Hepatocyte (in vitro differentiated cells): ENCODE measurements at places on chromosomes 1 and 21. TPM values are rescaled to one million over a fixed set of nuclear protein-coding genes. Genes with fewer than 3 reads are reported as not detected.

GRCh38 chr1:23527900-23528249 lies 3.2 kb downstream of the E2F2 start:
- DNase-seq = no peak
- no peaks in the 10 kb centered on the region for H3K27me3 ChIP-seq
- no peak overlapping the region for H3K27ac ChIP-seq
- H3K4me1 ChIP-seq = peaks cover 26% of the 10 kb centered on the region
- H3K4me3 ChIP-seq = no peak overlapping the region

DNA sequence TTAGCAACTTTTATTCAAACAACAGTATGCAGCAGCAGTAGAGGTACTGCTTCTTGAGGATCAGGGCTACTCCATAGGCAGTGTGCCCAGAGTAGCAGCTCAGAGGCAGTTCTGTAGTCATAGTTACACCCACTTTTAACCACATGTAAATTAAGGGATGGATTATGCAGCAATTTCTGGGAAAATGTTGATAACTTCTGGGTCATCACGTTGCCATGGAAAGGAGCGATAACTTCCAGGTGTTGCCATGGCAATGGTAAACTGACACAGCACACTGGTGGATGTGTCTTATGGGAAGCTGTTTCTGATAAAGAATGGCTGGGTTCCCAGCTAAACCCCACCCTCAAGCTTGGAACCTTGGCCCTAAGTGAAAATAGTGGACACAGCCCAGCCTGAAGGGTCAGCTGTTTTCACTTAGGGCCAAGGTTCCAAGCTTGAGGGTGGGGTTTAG lies 29.0 kb upstream of the PLA2G2A start:
- H3K4me3 ChIP-seq = no peak overlapping the region
- peaks cover 6% of the 10 kb centered on the region for H3K4me1 ChIP-seq
- peak overlapping the region; percentile 62 for H3K27ac ChIP-seq
- DNase-seq = peak; percentile 60

GRCh38 chr1:42931911-42932422 lies 26.7 kb downstream of the SLC2A1 start:
- H3K4me3 ChIP-seq = no peak overlapping the region
- peaks cover 28% of the 10 kb centered on the region for H3K4me1 ChIP-seq
- H3K36me3 ChIP-seq = no peaks in the 10 kb centered on the region
- no peaks in the 10 kb centered on the region for H3K27me3 ChIP-seq
- DNase-seq = no peak

- no peak for DNase-seq
- H3K27ac ChIP-seq = no peak overlapping the region
- peaks cover 9% of the 10 kb centered on the region for H3K36me3 ChIP-seq
- no peaks in the 10 kb centered on the region for H3K27me3 ChIP-seq
Observed at GRCh38 chr1:27990920-27991537, 31.3 kb downstream of the XKR8 start.

DNA sequence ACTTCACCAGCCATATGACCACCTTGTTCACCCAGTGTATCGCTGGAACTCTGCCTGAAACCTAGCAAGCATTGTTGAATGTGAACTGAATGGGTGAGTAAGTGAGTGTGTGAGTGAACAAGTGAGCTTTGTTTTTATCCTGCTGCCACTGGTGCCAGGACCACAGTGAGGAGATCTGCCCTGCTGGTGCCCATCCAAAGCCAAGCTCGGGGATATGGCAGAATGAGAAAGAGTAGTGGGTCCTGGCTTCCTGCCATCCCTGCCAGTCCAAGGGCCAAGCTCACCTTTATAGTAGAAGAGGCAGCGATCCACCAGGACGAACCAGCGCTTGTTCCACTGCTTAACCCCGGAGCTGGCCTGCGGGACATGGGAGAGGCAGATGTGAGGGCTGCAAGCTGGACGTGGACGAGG lies 53.4 kb upstream of the GOLT1A start:
- H3K27me3 ChIP-seq = no peaks in the 10 kb centered on the region
- DNase-seq = no peak
- peaks cover 27% of the 10 kb centered on the region for H3K4me1 ChIP-seq

DNA sequence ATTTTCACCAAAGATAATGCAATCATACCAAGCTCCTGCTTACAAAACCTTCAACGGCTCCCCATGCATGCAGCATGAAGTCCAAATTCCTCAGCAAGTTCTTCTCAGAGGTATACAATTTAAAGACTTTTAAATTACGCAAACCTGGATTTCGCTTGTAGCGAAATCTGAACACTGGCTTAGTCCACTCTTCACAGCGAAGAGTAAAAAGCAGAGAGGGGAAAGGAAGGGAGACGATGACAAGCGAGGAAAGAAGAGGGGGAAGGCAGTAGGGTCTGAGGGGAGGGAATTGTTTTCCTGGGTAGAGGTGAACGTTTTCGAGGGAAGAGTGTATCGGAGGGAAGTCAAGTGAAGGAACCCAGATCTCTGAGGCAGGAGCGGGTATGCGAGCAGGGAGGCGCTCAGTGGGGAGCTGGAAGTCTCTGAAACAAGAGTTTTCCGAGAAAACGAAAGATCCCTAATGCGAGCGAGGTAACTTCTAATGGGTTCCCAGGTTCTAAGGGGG lies 790 bp downstream of the TESK2 start:
- peak overlapping the region; percentile 46 for H3K4me3 ChIP-seq
- no peaks in the 10 kb centered on the region for H3K27me3 ChIP-seq
- peak overlapping the region; percentile 53 for H3K27ac ChIP-seq
- DNase-seq = no peak
- H3K4me1 ChIP-seq = peaks cover 6% of the 10 kb centered on the region

GRCh38 chr1:248849637-248850036 lies 9.2 kb downstream of the ZNF692 start:
- no peak overlapping the region for H3K4me3 ChIP-seq
- DNase-seq = no peak
- no peaks in the 10 kb centered on the region for H3K36me3 ChIP-seq
- no peaks in the 10 kb centered on the region for H3K4me1 ChIP-seq
- H3K27me3 ChIP-seq = no peaks in the 10 kb centered on the region

DNA sequence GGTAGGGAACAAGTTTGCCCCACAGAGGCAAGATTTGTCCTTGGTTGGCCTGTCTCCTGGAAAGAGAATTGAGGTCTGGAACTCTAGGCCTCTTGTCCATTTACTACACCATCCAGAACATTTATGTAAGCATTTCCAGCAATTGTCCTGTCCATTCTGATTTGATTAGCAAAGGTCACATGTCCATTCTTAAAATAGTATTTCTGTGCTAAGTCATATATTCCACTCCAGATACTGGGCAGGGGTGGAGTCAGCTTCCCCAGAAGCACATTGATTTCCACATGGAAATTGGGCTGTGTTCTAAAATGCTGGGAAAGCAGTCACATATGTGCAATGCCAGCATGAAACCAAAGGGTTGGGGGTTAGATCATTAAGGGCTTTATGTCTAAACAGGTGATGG lies 21.5 kb upstream of the FMN2 start:
- H3K36me3 ChIP-seq = no peaks in the 10 kb centered on the region
- no peak overlapping the region for H3K4me3 ChIP-seq
- DNase-seq = no peak
- H3K4me1 ChIP-seq = no peaks in the 10 kb centered on the region
- H3K27me3 ChIP-seq = no peaks in the 10 kb centered on the region
- no peak overlapping the region for H3K27ac ChIP-seq

GRCh38 chr1:9553736-9554144 lies 14.5 kb downstream of the SLC25A33 start:
- no peaks in the 10 kb centered on the region for H3K36me3 ChIP-seq
- no peak for DNase-seq
- H3K27ac ChIP-seq = peak overlapping the region; percentile 37

- H3K27ac ChIP-seq = no peak overlapping the region
- H3K27me3 ChIP-seq = no peaks in the 10 kb centered on the region
- no peaks in the 10 kb centered on the region for H3K36me3 ChIP-seq
- no peak overlapping the region for H3K4me3 ChIP-seq
- DNase-seq = no peak
Observed at GRCh38 chr1:81848880-81849682, 48.3 kb downstream of the ADGRL2 start.

- no peaks in the 10 kb centered on the region for H3K36me3 ChIP-seq
- no peak overlapping the region for H3K27ac ChIP-seq
- peaks cover 9% of the 10 kb centered on the region for H3K4me1 ChIP-seq
- DNase-seq = no peak
- no peak overlapping the region for H3K4me3 ChIP-seq
Observed at GRCh38 chr1:151956957-151957497, 36.6 kb downstream of the S100A10 start.

GRCh38 chr1:2470290-2471158 lies 5.6 kb upstream of the PLCH2 start:
- peaks cover 9% of the 10 kb centered on the region for H3K4me1 ChIP-seq
- no peak for DNase-seq
- H3K36me3 ChIP-seq = no peaks in the 10 kb centered on the region
- peaks cover 10% of the 10 kb centered on the region for H3K27me3 ChIP-seq
- H3K4me3 ChIP-seq = no peak overlapping the region
- H3K27ac ChIP-seq = no peak overlapping the region

DNA sequence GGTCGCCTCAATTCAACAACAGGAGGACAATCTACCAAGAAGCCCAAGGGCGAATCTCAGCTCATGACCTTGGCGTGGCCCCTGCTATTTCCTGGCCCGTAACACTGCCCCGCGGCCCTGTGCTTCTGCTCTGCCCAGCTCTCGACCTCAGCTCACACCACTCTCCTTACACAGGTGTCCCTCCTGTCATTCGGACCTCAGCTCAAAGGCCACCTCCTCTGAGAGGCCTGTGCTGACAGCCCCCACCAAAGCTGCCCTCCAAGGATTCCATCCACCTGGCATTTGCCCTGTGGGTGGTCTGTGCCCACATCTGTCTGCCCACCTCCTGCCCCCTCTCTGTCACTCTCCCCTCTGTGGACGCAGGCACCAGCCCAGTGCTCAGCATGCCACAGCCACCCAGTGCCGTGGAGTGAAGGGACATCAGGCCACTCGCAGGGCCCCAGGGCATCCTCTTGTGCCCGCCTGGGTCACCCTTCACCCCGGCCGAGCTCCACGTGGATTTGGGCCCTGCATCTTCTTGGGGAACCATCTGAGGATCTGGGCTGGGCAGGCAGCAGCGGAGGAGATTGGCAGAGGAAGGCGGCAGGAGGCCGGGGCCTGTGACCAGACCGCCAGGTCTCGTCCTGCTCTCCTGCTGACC lies 70.3 kb downstream of the DHRS3 start:
- no peak overlapping the region for H3K27ac ChIP-seq
- H3K4me1 ChIP-seq = peaks cover 13% of the 10 kb centered on the region
- H3K4me3 ChIP-seq = no peak overlapping the region
- H3K27me3 ChIP-seq = no peaks in the 10 kb centered on the region
- DNase-seq = no peak
- no peaks in the 10 kb centered on the region for H3K36me3 ChIP-seq

GRCh38 chr1:114208714-114209113 lies 55.0 kb upstream of the SYT6 start:
- H3K36me3 ChIP-seq = no peaks in the 10 kb centered on the region
- H3K27me3 ChIP-seq = no peaks in the 10 kb centered on the region
- peak; percentile 24 for DNase-seq
- H3K27ac ChIP-seq = no peak overlapping the region
- no peak overlapping the region for H3K4me3 ChIP-seq

- H3K27me3 ChIP-seq = no peaks in the 10 kb centered on the region
- no peaks in the 10 kb centered on the region for H3K36me3 ChIP-seq
- H3K4me3 ChIP-seq = no peak overlapping the region
- H3K27ac ChIP-seq = peak overlapping the region; percentile 65
Observed at GRCh38 chr1:67711855-67712212, 26.8 kb downstream of the GADD45A start.

DNA sequence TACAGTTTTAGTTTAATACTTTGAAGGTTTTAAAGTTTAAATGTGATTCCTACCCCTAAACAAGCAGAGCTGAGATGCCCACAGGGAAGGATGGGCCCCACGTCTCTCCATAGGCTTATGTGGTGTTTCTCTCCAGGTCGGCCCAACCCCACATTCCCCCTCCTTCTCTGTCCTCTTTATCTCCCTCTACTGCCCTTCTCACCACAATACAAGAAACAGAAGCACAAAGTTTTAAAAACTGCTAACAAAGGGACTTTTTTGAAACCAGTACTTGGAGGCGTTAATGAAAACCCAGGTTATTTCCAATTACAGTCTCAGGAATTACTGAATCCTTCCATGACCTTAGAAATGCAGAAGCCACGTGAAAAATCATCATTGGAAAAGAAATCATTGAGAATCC lies 324.0 kb downstream of the NTNG1 start:
- H3K4me3 ChIP-seq = no peak overlapping the region
- no peaks in the 10 kb centered on the region for H3K27me3 ChIP-seq
- no peak for DNase-seq
- no peaks in the 10 kb centered on the region for H3K36me3 ChIP-seq

DNA sequence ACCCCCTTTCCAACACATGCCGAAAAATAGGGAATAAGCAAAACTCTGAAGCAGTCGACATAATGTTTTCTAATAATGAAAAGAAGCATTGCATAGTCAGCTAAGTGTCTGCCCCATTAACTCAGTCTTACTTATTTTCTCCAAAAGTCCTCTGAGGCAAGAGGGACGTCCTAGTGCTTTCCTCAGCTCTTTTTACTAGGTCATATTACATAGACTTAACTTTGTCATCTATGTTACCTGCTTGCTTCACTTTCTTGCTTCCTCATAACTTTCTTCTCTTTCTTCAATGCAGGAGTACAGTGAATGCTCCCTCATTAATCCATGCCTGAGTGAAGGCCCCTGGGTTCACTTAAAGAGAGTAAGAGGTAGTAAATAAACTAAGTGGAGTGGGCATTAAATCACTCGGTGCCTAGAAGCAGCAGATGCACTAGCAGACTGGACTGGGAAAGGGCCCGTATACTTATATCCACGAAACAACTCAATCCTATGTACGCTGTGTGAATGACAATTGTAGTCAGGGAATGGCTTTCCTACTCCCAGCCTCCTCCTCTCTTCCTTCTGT lies 210.5 kb upstream of the SPAG17 start:
- H3K4me3 ChIP-seq = no peak overlapping the region
- no peaks in the 10 kb centered on the region for H3K4me1 ChIP-seq
- no peak for DNase-seq
- H3K27ac ChIP-seq = no peak overlapping the region
- no peaks in the 10 kb centered on the region for H3K36me3 ChIP-seq
- H3K27me3 ChIP-seq = no peaks in the 10 kb centered on the region

Gene CYP4Z1
- 0.52 TPM in 1 of 2 replicates, not detected in the other for total RNA-seq

Gene CD164L2
- not detected in 2 replicates for total RNA-seq

Gene TEX35
- total RNA-seq = not detected in 2 replicates

Gene EVI5
- total RNA-seq = 25.2 and 29.0 TPM in 2 replicates

Gene TEDDM1
- total RNA-seq = not detected in 2 replicates
